Endodermal cell (in vitro differentiated cells): ENCODE measurements at places on chromosomes 4 and X.

DNA sequence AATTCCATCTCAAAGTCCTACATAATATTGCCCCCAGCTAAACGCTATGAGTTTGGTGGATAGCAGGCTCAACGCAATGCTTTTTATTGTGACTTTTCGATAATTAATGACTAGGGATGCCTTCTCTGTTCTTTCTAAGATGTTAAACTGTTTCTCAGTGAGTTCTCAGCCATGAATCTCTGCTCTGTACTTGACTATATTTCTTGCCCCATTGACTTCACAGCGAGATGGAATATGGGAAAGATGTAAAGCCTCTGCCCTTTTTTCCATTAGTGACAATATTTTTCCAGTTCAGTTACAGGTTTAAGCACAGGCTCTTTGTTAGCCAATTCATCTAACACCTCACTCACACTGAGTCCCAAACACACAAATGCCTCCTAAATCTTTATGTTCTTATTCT is 1022.0 kb downstream of the ADGRL3 start:
- no peak for DNase-seq

GRCh38 chrX:9635803-9636202 is 129.8 kb downstream of the GPR143 start:
- no peak for DNase-seq

DNA sequence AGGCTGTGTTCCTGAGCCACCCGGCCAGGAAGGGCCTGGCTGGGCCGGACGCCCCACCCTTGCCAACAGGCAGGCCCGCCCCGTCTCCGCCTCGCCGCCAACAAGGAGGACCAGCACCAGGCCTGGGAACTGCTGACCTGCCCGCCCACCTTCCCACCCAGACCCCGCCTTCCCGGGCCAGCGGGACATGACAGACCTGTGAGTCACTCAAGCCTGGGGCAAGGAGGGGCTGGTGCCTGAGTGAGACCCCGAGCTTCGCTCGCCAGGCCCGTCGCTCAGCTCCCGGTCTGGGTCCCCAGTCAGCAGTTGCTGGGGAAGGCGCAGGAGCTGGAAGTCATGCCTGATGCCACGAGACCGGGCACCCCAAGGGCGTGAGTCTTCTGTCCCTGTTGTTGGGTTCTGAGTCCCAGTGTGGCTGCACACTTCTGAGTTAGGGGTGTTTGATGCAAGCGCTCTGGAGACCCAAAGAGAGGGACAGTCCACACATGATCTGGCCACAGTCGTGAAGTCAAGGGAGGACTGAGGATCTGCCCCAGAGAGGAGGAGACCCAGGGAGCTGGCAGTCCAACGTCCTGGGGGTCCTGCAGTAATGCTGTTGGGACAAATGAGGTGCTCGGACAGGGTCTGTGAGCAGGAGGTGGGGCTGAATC is at the start of gene DNASE1L1:
Gene DNASE1L1 (minus strand): TSS at position 33 of the 650 bp plus-strand sequence. CDS start 3,686 bp downstream, outside the sequence.
- DNase-seq: peak; percentile 97

- DNase-seq: no peak
Measured at GRCh38 chrX:69988955-69989394, 60.8 kb downstream of the AWAT2 start.

DNA sequence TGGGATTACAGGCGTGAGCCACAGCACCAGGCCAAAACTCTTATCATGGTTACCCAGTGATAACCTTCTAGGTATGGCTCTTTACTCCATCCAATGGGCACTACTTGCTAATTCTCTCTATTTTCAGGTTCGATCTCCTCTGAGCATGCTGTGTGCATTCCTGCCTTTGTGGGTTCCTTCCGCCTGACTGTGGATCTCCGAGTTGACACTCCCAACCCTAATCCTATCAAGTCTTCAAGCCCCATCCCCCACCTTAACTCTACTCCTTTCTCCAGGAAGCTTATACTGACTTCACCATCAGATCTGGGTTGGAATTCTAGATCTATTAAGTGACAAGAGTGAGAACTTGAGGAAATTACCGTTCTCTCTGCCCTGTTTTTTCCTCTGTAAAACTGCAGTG is 64.6 kb downstream of the ZAR1 start:
- no peak for DNase-seq

GRCh38 chr4:3870567-3870962 is 104.4 kb downstream of the ADRA2C start:
- DNase-seq: peak; percentile 30
